ENCODE measurements at places on chromosomes 5 and 9. TPM values are rescaled to one million over a fixed set of nuclear protein-coding genes. Genes with fewer than 3 reads are reported as not detected.

Gene DRD1
- not detected for total RNA-seq

Gene DCANP1
- not detected for total RNA-seq

Gene PCDHGA6
- 1.8 TPM for total RNA-seq

Gene CAVIN4
- total RNA-seq = 1.0 TPM

Gene MTREX
- total RNA-seq = 100 TPM

Gene HMMR
- 47.6 TPM for total RNA-seq

Gene FBP1
- not detected for total RNA-seq

Gene ESM1
- not detected for total RNA-seq

Gene NUTM2G
- not detected for total RNA-seq

Gene BNC2
- total RNA-seq = 23.5 TPM

Gene LAMC3
- 2.9 TPM for total RNA-seq

Gene SMIM32
- not detected for total RNA-seq

Gene TBC1D2
- total RNA-seq = 2.0 TPM

Gene ARSB
- 26.5 TPM for total RNA-seq

Gene MSX2
- 2.0 TPM for total RNA-seq

Gene PRDM9
- total RNA-seq = not detected

Gene BTNL9
- total RNA-seq = 0.48 TPM

Gene TAF11L5
- not detected for total RNA-seq

Gene IL31RA
- total RNA-seq = not detected

Gene SLC6A19
- total RNA-seq = not detected

Gene NPR3
- not detected for total RNA-seq

Gene ARSK
- 4.0 TPM for total RNA-seq

Gene WNT8A
- not detected for total RNA-seq

Gene SELENOP
- 7.2 TPM for total RNA-seq

Gene SLC25A25
- 30.8 TPM for total RNA-seq

Gene ZNF608
- 10.9 TPM for total RNA-seq

Gene TNFSF15
- total RNA-seq = not detected

Gene GABBR2
- 0.29 TPM for total RNA-seq

Gene OR1Q1
- not detected for total RNA-seq

Gene GBA2
- 37.1 TPM for total RNA-seq

Gene ADAMTSL2
- total RNA-seq = 0.83 TPM

Gene ISL1
- total RNA-seq = 2.7 TPM

Gene TPD52L3
- total RNA-seq = not detected

Gene MEIKIN
- not detected for total RNA-seq

Gene AGGF1
- 31.4 TPM for total RNA-seq

Gene PLGRKT
- 40.2 TPM for total RNA-seq

Data from SK-MEL-5 (cell line).